ENCODE measurements at places on chromosomes 11 and 22. TPM values are rescaled to one million over a fixed set of nuclear protein-coding genes. Genes with fewer than 3 reads are reported as not detected.

- H3K36me3 ChIP-seq, result no peaks in the 10 kb centered on the region
- H3K27me3 ChIP-seq, result no peaks in the 10 kb centered on the region
- H3K4me1 ChIP-seq, result no peaks in the 10 kb centered on the region
- no peak overlapping the region for H3K27ac ChIP-seq
- no peak overlapping the region for H3K4me3 ChIP-seq
Observed at GRCh38 chr11:111155021-111155420, 90.5 kb upstream of the POU2AF2 start.

- no peak overlapping the region for H3K4me3 ChIP-seq
- no peak for DNase-seq
Observed at GRCh38 chr11:27263046-27263445, 100.0 kb downstream of the CCDC34 start.

The PTPN5 gene
- 0.07 TPM for total RNA-seq

DNA sequence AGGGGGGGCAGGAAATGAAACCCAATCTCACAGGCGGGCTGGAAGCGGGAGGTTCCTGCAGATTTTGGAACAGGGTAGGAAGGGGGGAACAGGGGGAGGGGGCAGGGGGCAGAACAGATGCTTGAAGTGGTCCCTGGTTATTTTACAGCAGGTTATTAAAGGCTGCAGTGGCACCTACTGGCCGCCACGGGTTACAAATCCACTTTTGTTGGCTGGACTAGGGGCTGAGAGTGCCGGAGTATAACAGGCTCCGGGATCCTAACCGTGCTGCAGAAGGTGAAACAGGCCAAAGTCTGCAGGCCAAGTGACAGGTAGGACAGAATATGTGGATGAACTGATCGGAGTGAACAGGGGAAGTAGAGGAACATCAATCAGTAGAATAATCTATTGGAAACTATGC is 2.5 kb downstream of the ROBO3 start:
- H3K27ac ChIP-seq, result no peak overlapping the region
- DNase-seq, result no peak
- H3K4me3 ChIP-seq, result no peak overlapping the region
- H3K27me3 ChIP-seq, result peaks cover 92% of the 10 kb centered on the region
- H3K36me3 ChIP-seq, result no peaks in the 10 kb centered on the region
- H3K4me1 ChIP-seq, result peaks cover 11% of the 10 kb centered on the region

DNA sequence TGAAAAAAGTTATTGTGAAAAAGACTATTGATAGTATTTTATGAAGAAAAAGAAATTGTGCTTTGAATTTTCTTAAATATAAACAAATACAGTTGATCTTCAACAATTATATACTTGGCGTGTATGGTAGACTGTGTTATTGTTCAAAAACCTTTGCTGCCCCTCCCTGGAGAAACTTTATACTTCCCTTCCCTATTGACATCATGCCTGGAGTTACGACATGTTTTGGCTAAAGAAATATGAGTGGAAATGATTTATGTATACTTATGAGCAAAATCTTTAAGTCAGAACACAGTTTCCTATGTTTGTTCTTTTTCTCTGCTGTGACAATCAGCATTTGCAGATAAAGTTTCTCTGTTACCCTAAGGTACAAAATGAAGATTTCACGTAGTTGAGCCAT is 243.8 kb downstream of the TMEM135 start:
- DNase-seq, result no peak
- H3K4me3 ChIP-seq, result no peak overlapping the region
- no peaks in the 10 kb centered on the region for H3K36me3 ChIP-seq
- H3K27ac ChIP-seq, result no peak overlapping the region
- no peaks in the 10 kb centered on the region for H3K4me1 ChIP-seq
- H3K27me3 ChIP-seq, result no peaks in the 10 kb centered on the region

DNA sequence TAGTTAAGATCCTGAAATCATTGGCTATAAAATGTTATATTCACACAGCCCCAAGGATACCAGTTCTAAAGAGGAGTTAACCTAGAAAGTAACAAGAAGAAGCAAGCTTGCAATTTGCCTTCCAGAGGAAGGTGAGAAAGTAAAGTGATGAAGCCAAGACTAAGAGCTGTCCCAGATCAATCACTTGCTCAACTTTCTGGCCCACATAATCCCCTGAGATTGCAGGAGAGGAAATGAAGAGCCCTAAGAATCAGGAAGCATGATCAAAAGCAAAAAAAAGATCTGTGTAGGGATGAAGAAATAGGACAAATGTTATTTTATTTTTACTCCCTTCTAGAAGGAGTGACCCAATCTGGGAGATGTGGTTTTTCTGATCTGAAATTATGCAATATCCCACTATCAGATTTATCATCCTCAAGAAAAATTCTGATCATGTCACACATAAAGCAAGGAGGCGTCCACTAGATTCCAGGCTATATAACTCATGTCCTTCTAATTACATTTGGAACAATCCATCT is 180.3 kb upstream of the GUCY1A2 start:
- no peaks in the 10 kb centered on the region for H3K4me1 ChIP-seq
- no peak overlapping the region for H3K27ac ChIP-seq
- DNase-seq, result peak; percentile 44
- no peaks in the 10 kb centered on the region for H3K36me3 ChIP-seq
- no peak overlapping the region for H3K4me3 ChIP-seq
- H3K27me3 ChIP-seq, result no peaks in the 10 kb centered on the region

- no peak for DNase-seq
- no peak overlapping the region for H3K4me3 ChIP-seq
- no peaks in the 10 kb centered on the region for H3K4me1 ChIP-seq
- H3K27ac ChIP-seq, result no peak overlapping the region
- H3K27me3 ChIP-seq, result no peaks in the 10 kb centered on the region
- peaks cover 4% of the 10 kb centered on the region for H3K36me3 ChIP-seq
Observed at GRCh38 chr11:64894070-64894811, 15.8 kb upstream of the EHD1 start.

DNA sequence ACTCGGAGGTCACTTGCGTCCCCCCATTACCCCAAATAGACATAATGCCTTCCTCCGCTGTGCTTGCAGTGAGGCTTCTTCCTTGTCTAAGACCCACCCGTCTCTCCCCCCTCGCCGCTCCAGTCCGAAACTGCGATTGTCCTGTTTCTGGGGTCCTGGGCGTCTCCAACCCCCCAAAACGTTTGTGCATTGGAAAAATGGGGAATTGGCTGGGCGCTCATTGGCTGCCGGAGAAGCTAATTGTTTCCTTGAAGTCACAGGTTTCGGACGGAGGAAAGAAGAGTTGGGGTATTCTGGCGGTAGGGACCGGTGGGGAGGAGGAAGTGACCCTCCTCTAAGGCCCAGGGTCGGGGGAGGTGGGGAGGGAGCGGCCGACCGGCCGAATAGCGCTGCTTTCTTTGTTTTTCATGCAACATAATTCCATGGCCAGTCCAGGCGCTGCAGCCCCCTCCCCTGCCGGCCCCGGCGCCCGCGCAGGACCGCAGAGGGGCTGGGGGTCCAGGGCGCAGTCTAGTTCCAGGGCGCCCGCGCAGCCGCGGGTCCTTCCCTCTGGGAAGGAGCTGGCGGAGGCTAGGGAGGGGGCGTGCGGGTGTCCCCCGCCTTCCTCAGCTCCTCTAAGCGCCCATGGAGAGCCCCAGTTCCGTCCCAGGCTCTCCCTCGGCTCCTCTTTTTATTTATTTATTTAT is 12.7 kb upstream of the CPT1A start:
- H3K4me3 ChIP-seq, result no peak overlapping the region
- no peaks in the 10 kb centered on the region for H3K4me1 ChIP-seq
- peaks cover 21% of the 10 kb centered on the region for H3K27me3 ChIP-seq
- no peak overlapping the region for H3K27ac ChIP-seq
- DNase-seq, result no peak

The HIRA gene
- 31.1 TPM for total RNA-seq

The DENND5A gene
- total RNA-seq, result 147 TPM

DNA sequence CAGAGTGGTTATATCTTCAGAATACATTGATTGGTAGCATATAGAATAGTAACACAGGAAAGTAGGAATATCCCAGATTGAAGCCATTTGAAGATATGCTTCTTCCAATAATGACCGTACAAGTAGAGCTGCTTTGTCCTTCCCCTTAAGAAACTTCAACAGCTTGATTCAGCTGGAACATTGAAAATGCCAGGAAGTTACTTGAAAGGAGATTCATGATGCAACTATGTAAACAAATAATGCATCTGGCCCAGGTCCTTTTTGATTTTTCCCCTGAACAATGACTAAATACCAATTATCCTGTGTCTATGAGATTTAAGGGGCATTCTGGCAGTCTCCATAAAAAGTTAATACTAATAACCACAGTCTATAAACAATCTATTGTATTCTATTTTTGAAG is 3.0 kb downstream of the DKK3 start:
- H3K36me3 ChIP-seq, result peaks cover 18% of the 10 kb centered on the region
- no peak overlapping the region for H3K27ac ChIP-seq
- peaks cover 39% of the 10 kb centered on the region for H3K4me1 ChIP-seq
- H3K4me3 ChIP-seq, result peak overlapping the region; percentile 1
- H3K27me3 ChIP-seq, result no peaks in the 10 kb centered on the region
- DNase-seq, result peak; percentile 68

- no peak overlapping the region for H3K27ac ChIP-seq
- DNase-seq, result no peak
- no peaks in the 10 kb centered on the region for H3K36me3 ChIP-seq
Observed at GRCh38 chr11:129354691-129355090, 21.0 kb upstream of the BARX2 start.

GRCh38 chr11:96196181-96196662 is 146.8 kb downstream of the MAML2 start:
- DNase-seq, result no peak
- H3K4me3 ChIP-seq, result no peak overlapping the region
- H3K4me1 ChIP-seq, result peaks cover 28% of the 10 kb centered on the region
- peak overlapping the region; percentile 18 for H3K27ac ChIP-seq
- no peaks in the 10 kb centered on the region for H3K36me3 ChIP-seq

The CD3E gene
- not detected for total RNA-seq

DNA sequence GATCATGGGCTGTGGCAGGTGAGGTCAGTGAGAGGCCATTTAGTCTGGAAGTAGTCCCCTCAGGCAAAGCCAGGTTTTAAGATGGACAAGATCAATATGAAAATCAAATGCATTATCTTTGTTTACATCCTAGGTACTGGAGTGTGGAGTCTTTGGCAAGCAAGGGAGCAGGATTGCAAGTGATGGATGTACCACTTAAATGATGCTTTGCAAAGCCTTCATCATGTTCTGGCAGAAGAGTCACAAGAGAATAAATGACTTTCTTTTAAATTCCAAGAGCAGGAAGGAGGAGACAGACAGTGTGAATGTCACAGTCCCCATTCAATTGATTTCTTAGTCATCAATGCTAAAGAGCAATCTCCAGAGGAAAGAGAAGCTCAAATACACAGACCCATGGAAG is 908.3 kb downstream of the FAM181B start:
- DNase-seq, result no peak
- H3K36me3 ChIP-seq, result no peaks in the 10 kb centered on the region
- no peaks in the 10 kb centered on the region for H3K4me1 ChIP-seq
- no peak overlapping the region for H3K27ac ChIP-seq
- H3K27me3 ChIP-seq, result no peaks in the 10 kb centered on the region

- no peak overlapping the region for H3K4me3 ChIP-seq
- H3K4me1 ChIP-seq, result no peaks in the 10 kb centered on the region
- H3K27me3 ChIP-seq, result no peaks in the 10 kb centered on the region
- no peaks in the 10 kb centered on the region for H3K36me3 ChIP-seq
Observed at GRCh38 chr11:103842795-103843194, 193.6 kb upstream of the DDI1 start.

- peaks cover 20% of the 10 kb centered on the region for H3K4me1 ChIP-seq
- H3K27me3 ChIP-seq, result peaks cover 7% of the 10 kb centered on the region
- H3K4me3 ChIP-seq, result no peak overlapping the region
- no peaks in the 10 kb centered on the region for H3K36me3 ChIP-seq
- H3K27ac ChIP-seq, result no peak overlapping the region
- no peak for DNase-seq
Observed at GRCh38 chr22:19525116-19525660, 978 bp upstream of the CLDN5 start.

- no peaks in the 10 kb centered on the region for H3K36me3 ChIP-seq
- H3K4me3 ChIP-seq, result no peak overlapping the region
- no peaks in the 10 kb centered on the region for H3K4me1 ChIP-seq
- peaks cover 14% of the 10 kb centered on the region for H3K27me3 ChIP-seq
- no peak for DNase-seq
Observed at GRCh38 chr11:45436118-45436517, 150.0 kb upstream of the SYT13 start.

GRCh38 chr22:46965555-46966494 is 203.4 kb downstream of the TBC1D22A start:
- H3K36me3 ChIP-seq, result no peaks in the 10 kb centered on the region
- H3K4me1 ChIP-seq, result no peaks in the 10 kb centered on the region
- no peak overlapping the region for H3K27ac ChIP-seq
- no peaks in the 10 kb centered on the region for H3K27me3 ChIP-seq
- H3K4me3 ChIP-seq, result no peak overlapping the region

DNA sequence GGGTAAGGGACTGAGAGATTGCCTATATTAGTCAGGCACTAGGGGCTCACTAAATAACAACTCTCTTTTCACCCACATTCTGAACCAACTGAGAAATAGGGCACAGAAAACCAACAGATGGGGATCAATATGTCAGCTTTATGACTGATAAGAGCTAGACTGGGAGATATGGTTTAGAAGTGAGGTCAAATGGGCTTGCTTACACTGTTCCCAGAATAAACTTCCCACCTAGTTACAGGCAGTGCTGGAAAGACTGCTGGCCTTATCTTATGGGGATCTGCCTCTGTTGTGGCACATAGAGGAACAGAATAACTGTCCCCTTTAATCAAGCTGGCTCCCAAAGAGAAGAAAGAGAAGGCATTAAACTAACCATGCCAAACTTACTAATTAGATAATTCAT is 10.6 kb upstream of the RRAS2 start:
- no peaks in the 10 kb centered on the region for H3K27me3 ChIP-seq
- no peaks in the 10 kb centered on the region for H3K4me1 ChIP-seq
- no peaks in the 10 kb centered on the region for H3K36me3 ChIP-seq
- DNase-seq, result no peak
- H3K4me3 ChIP-seq, result no peak overlapping the region
- no peak overlapping the region for H3K27ac ChIP-seq

DNA sequence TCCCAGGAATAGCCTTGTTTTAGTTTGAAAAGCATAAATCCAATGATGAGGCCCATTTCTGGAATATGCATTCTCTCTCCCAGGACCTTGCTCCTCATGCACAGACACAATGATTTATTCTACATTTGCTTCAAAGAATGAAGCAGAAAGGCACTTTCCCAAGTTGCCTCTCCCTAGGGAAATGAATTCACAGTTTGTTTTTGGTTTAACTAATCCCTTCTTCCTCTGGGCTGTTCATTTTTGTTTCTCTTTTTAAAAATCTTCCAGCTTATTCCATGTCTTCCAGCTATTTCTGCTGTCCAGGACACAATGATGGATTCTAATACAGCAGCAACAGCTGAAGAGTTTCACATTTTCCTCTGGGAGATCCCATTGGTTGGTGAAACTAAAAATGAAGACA is 1529.2 kb upstream of the TENM4 start:
- DNase-seq, result no peak
- H3K4me3 ChIP-seq, result no peak overlapping the region
- no peaks in the 10 kb centered on the region for H3K4me1 ChIP-seq
- H3K27me3 ChIP-seq, result no peaks in the 10 kb centered on the region
- no peaks in the 10 kb centered on the region for H3K36me3 ChIP-seq

GRCh38 chr11:362642-363442 is 6.5 kb upstream of the B4GALNT4 start:
- DNase-seq, result no peak
- peaks cover 11% of the 10 kb centered on the region for H3K27me3 ChIP-seq
- no peak overlapping the region for H3K4me3 ChIP-seq

The CATSPER1 gene
- not detected for total RNA-seq

- no peak for DNase-seq
- no peak overlapping the region for H3K4me3 ChIP-seq
- peaks cover 7% of the 10 kb centered on the region for H3K4me1 ChIP-seq
- H3K27ac ChIP-seq, result no peak overlapping the region
Observed at GRCh38 chr11:75538150-75538942, 12.6 kb upstream of the GDPD5 start.

All from astrocyte (in vitro differentiated cells and primary cell).